ENCODE measurements at places on chromosomes 13 and 19.

GRCh38 chr13:21987793-21988192 is 316.9 kb downstream of the FGF9 start:
- no peak for DNase-seq

- no peak for DNase-seq
Measured at GRCh38 chr19:6466526-6467248, 2.6 kb downstream of the CRB3 start.

- no peak for DNase-seq
Measured at GRCh38 chr13:79679334-79679733, 198.4 kb downstream of the NDFIP2 start.

DNA sequence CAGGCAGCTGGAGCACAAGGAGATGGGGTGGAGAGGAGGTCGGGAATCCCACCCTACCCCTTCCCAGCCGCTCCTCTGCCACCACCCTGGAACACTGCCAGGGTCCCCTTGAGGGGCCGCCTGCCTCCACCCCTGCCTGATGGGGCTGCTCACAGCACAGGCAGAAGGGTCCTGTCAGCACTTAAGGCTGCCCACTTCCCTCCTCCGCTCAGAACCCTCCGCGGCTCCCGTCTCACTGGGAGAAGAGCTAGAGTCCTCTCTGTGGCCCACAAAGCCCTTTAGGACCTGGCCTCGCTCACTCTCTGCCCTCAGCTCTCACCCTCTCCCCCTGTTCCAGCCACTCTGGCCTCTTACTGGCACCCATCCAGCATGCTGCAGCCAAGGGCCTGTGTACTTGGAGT is 3.4 kb upstream of the POLD1 start:
- no peak for DNase-seq

DNA sequence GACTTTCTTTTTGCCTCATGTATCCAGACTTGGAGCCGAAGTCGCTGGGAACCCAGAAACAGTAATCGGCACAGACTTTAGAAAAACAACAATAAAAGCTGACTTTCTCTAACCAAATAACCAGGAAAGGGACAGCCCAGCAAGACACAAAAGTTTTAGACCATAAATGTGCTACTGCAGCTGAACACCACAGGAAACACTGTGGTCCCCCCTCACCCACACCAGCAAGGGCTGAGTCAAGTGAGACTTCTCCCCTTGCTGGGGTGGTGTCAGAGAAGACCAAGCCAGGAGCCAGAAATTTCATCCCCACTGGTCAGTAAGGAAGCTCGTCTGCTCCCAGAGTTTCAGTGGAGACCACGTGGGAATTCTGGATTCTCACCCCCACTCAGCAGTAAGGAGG is 70.6 kb downstream of the ESD start:
- DNase-seq: no peak

- no peak for DNase-seq
Measured at GRCh38 chr13:46360604-46361003, 26.4 kb downstream of the RUBCNL start.

DNA sequence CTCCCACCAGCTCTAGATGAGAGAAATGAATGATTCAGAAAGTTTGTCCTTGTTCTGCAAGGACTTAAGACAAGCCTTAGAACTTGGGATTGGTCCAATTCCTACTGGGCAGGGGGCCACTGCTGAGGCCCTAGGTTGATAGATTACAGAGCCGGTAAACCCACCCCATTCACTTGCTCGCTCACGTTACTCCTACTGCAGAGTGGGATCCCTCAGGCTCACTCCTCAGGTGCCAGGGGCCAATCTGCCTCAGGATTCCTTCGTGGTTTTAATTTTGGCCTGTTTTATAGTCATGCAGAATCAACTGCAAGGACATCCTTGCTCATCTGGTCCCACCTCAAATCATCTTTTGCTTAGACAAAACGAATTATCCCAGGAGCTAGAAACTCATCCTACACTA is 59.0 kb downstream of the SERP2 start:
- no peak for DNase-seq

DNA sequence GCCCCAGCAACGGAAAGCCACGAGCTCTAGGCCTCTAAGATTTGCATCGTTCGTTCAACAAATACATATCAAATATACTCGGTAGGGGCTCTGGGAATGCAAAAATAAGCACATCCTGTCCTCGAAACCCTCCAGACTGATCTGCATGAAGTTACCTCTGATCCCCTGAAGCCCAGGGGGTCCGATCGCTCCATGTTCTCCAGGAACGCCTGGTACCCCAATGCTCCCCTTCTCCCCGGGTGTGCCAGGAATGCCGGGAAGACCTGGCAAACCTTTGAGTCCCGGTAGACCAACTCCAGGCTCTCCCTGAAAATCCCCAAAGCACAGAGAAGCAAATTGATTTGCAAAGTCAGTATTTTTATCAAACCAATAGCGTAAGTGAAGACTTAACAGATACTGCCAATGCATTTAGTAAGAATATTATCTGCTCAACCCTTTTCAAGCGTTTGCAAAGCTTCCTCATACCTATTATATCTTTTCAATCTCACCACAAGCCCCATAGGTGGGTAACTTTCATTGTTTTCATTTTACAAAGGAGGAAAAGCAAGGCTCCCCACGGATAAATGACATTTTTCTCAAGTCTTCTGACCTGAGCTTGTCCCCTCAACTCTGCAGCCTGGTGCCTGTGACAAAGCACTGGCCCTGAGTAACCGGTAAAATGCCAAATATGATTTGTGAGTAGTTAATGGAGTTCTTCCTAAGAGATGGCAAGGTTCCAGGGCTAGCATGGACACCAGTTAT is 127.7 kb downstream of the COL4A1 start:
- DNase-seq: no peak

GRCh38 chr13:86174622-86175021 is 375.4 kb upstream of the SLITRK6 start:
- no peak for DNase-seq

DNA sequence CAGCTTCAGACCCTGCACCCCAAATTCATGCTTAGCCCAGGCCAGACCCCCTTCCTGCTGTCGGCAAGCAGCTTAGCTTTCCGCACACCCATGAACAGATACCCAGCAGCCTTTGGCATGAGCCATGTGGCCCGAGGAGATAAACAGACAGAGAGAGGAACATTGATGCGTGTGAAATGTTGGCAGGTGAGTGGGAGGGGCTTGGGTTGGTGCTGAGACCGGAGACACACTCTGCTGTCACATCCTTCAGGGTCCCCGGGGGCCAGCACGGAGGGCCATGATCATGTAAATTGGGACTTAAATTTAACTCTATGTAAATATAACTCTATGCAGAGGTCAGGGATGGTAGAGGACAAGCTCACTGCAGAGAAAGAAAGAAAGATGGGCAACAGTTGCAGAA is 1.5 kb downstream of the CD22 start:
- DNase-seq: no peak

GRCh38 chr13:58907347-58907746 is 1256.4 kb downstream of the DIAPH3 start:
- DNase-seq: no peak

DNA sequence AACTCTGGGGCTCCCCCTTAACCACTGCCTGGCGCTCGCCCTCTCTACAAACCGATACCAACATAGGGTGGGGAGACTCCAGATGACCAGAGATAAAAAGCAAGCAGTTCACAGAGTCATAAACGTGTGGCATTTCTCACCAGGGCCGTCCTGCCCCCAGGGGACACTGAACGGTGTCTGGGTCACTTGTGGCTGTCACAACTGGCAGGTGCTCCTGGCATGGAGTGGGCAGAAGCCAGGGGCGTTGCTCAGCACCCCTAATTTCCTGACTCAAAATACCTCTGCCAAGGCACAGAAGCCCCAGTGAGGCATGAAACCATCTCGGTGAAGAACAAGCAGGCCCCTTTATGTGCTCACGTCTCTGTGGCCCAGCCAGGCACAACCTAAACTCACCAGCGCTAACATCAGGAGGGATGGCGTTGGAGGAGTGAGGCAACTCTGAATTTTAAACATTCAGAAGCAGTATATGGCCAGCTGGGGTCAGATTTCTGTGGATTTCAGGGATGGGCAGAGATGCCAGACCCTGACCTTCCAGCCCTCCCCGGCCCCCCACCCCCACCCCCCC is 1.8 kb downstream of the PIP5K1C start:
- DNase-seq: no peak
